IMR-90 (cell line): ENCODE measurements at places on chromosomes 7 and 10.

DNA sequence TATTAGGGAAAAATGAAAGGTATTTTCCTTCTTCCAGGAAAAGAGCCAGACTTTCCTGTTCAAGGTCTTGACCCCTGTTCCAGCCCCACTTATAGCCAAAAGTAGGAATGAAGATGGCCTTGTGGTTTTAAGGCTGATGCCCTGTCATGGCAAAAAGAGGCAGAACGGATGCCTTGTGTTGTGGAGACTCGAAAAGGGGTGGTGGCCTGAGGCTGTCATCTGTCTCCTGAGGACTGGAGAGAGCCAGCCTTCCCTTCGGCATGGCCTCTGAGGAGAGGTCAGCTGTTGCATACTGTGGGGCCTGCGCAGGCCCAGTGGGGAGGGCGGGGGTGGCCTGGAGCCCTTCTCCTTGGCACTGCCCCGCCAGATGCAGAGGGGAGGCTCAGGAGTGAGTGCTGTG, 166.0 kb upstream of the EEPD1 start:
- no peak for DNase-seq

GRCh38 chr7:27161214-27161720, 4.1 kb downstream of the HOXA9 start:
- DNase-seq: no peak

GRCh38 chr10:78299851-78300468, 266.3 kb downstream of the RPS24 start:
- no peak for DNase-seq

- DNase-seq: no peak
Measured at GRCh38 chr7:109387530-109387929, 817.9 kb downstream of the DNAJB9 start.

GRCh38 chr7:90432752-90433151, 29.5 kb downstream of the CLDN12 start:
- DNase-seq: no peak
